ENCODE measurements at places on chromosomes 12 and 14.

DNA sequence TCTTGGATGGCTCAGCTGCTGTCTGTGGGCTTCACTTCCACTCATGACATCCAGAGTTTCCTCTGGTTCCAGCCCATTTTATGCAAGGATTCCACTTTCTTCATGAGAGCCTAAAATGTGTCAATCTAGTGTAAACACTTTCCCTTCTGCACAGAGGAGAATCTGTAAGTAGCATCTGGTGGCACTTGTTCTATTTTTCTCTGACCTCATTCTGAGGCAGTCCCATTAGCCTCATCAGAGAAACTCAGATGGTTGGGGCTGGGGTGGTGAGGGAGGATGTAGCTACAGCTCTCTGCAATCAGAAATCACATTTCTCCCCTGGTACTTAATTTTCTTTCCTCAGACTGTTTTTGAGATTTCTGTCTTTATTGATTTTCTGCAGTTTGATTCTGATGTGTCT lies 81.6 kb downstream of the PRMT8 start:
- no peak for DNase-seq

- no peak for DNase-seq
These were observed 54.6 kb upstream of the PTGR2 start for GRCh38 chr14:73796893-73797542.

- no peak for DNase-seq
These were observed 17.2 kb upstream of the KIF26A start for GRCh38 chr14:104121142-104121541.

DNA sequence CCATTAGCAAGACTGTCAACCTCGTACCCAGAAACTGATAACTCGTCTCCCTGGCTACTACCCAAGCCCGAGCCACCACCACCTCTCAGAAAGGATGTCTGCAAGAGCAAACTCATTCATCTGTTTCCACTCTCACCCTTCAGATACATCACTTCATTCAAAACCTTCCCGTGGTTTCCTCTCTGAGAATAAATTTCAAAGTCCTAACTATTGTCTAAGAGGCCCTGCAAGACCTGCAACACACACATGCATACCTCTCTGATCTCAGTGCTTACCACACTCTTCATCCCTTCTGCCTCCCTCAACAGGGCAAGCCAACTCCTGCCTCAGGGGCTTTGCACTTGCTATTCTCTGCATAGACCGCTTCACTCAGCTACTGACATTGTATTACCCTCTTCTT lies 40.6 kb downstream of the PPP1R13B start:
- no peak for DNase-seq

DNA sequence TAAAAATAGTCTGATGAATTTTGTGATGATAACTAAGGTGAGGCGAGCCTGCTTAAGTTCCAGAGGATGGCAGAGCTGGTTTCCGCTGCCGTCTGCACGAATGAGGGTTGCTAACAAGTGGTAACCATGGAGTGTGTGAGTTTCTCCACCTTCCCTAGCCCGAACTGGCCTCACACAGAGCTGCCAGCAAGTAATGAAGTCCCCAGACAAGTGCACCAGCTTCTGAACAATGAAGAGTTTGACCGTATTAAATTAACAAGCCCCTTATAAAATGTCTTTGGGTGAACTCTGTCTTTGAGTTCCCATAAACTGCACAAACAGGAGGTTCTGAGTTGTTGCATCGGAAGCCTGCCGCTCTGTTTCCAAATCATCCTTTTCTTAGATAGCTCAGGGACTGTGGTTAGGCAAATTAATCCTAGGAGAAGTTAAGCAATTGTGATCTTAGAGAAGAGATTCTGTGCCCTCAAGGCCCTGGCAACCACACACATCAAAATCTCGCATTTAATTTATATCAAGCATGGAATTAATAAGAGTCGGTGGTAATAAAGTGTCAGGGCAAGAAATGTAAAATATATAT lies 274.1 kb upstream of the DAAM1 start:
- DNase-seq: no peak

DNA sequence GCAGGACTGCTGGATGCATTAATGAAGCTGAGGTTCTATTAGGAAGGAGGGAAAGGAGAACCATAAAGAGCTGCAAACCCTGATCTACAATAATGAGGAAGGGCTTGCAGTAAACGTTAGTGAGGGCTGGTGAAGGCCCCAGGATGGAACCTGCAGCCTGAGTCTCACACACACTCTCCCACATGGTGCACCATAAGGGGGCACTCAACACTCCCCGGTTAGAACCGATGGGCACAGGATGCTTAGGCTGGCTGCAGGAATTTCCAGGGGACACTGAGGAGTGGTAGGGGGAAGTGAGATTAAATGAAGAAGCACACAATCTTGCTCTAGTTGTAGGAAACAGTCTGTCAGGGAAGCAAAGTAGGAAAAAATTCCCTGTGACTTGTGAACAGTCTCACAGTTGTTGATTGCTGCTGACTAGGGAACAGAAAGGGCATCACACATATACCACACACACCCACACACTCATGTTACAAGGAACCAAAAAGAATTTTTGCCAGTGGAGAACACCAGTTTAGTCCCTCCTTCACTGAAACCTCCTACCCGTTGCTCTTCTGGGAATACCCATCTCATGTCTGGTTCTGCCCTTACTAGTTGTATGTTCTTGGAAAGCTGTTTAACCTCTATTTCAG lies 56.2 kb upstream of the FERMT2 start:
- no peak for DNase-seq

DNA sequence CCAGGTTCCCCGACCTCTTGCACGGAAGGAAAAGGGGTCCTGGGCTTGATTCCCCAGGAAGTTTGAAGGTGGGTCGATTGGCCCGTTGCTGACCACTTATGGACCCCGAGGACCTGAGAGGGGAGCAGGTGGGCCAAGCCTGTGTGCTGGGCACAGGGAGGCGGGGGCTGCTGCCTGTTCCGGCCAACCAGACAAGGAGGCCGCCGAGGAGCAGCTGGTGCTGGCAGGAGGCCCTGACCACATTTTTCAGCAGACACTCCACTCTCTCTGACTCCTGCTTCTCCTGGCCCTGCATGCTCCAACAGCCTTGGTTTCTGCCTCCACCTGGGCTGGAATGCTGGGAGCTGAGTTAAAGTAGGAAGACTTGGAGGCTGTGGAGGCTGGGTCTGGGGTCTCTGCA lies 42.8 kb downstream of the NOS1 start:
- DNase-seq: no peak

DNA sequence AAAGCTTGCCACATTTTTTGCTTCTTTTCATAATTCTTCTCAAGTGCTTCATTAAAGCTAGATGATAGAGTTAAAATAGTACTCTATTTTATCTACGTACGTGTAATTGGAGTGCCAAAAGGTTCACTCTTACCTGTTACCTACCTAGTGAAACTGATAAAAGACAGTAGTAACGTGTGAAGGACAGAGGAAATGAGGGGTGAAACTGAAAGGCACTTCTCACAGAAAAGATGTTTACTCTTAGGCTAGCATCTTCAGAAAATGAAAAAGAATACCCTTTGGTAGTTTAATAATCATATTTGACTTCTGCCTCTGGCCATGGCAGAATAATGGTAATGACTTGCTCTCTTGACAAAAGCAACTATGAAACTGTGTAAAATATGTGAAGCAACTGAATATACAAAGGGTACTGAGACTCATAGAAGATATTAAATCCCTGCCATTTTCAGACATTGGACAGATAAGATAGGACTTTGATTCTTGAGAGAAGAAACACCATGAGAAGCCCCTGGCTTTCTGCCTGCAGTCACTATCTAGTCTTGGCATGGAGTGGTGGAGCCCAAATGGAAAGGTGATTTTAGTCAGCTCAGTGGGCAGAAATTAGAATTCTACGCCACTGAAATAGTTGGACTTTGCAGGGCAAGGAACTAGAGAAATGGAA lies 6.3 kb upstream of the EVL start:
- no peak for DNase-seq
